Omental fat pad (tissue), 4 donors: ENCODE measurements at places on chromosomes 6 and 20. TPM values are rescaled to one million over a fixed set of nuclear protein-coding genes. Genes with fewer than 3 reads are reported as not detected.

GRCh38 chr6:44044154-44044539 lies 83.1 kb downstream of the MRPL14 start:
- no peak for DNase-seq

GRCh38 chr6:42428326-42429041 lies 23.2 kb downstream of the TRERF1 start:
- no peak for DNase-seq

- DNase-seq: no peak
Observed at GRCh38 chr6:151620179-151620578, 126.4 kb downstream of the CCDC170 start.

- no peak for DNase-seq
Observed at GRCh38 chr20:15675061-15675514, 898.2 kb downstream of the KIF16B start.

- DNase-seq: no peak
Observed at GRCh38 chr6:149139782-149140136, 177.8 kb upstream of the TAB2 start.

- DNase-seq: no peak
Observed at GRCh38 chr20:61056627-61057442, 195.2 kb upstream of the CDH4 start.

Gene FAM217A
- total RNA-seq: not detected

Gene SNPH
- 3.0 TPM for total RNA-seq

Gene DLL1
- 14.4 TPM for total RNA-seq

Gene LRRN4
- total RNA-seq: 154 TPM

Gene C20orf144
- not detected for total RNA-seq
